ENCODE measurements at places on chromosomes 13 and 19.
A peak's percentile ranks its signal among the peaks of the same experiment; 100 is the strongest.

DNA sequence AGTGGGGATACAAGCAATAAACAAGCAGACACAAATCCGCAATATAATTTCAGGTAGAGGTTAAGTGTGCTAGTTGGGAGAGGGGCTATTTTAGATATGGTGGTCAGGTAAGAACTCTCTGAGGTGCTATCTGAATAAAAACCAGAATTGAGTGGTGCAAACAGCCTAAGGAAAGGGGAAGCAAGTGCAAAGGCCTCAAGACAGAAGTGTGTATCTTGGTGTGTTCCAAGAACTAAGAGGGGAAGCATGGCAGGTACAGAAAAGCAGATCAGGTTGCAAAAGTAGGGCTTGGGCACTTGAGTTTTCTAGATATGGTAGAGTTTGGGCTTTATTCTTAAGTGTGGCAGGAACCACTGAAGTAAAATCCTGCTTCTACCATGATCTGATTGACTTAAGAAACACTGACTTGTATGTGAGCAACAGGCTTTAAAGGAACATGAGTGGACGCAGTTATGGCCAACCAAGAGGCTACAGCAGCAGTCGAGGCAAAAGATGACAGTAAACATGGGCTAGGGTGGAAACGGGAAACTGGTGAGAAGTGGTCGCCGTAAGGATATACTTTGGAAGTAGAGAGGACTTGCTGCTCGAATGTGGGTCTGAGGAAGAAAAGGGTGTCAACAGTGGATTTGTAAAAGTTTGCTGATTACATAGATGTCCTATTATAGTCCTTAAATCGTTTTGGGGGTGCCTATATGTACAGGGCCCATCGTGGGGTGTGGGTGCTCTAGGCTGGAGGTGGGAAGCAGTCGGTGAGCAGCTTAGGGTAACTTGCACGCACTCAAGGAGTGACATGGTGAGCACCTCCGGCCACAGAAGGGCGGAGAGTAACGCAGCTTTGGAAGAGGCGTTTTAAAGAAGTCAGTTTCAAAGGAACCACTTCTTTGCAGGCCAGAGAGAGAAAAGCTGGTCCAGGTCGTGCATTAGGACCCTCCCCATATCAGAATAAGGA lies 677 bp downstream of the TGDS start:
- DNase-seq: no peak

DNA sequence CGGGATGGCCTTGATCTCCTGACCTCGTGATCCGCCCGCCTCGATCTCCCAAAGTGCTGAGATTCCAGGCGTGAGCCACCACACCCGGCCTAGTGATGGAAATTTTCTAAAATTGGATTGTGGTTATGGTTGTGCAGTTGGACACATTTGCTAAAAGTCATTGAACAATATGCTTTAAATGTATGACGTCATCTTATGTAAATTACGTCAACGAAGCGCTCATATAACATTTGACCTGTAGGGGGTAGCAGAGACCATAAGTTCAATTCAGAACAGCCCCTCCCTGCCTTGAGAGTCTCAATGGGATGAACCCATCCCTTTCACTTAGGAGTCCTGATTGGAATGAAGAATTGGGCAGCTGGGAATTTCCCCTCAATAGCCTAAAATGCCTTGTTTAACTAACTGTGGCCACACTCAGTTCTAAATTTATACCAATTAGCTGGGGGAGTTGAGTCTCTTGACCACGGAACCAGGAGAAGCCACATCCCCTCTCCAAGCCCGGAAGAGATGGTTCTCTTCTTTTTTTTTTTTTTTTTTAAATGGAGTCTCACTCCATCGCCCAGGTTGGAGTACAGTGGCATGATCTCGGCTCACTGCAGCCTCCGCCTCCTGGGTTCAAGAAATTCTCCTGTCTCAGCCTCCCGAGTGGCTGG lies 15.2 kb upstream of the TLE6 start:
- DNase-seq: peak; percentile 77

GRCh38 chr13:46556418-46556779 lies 3.4 kb downstream of the LRCH1 start:
- no peak for DNase-seq

DNA sequence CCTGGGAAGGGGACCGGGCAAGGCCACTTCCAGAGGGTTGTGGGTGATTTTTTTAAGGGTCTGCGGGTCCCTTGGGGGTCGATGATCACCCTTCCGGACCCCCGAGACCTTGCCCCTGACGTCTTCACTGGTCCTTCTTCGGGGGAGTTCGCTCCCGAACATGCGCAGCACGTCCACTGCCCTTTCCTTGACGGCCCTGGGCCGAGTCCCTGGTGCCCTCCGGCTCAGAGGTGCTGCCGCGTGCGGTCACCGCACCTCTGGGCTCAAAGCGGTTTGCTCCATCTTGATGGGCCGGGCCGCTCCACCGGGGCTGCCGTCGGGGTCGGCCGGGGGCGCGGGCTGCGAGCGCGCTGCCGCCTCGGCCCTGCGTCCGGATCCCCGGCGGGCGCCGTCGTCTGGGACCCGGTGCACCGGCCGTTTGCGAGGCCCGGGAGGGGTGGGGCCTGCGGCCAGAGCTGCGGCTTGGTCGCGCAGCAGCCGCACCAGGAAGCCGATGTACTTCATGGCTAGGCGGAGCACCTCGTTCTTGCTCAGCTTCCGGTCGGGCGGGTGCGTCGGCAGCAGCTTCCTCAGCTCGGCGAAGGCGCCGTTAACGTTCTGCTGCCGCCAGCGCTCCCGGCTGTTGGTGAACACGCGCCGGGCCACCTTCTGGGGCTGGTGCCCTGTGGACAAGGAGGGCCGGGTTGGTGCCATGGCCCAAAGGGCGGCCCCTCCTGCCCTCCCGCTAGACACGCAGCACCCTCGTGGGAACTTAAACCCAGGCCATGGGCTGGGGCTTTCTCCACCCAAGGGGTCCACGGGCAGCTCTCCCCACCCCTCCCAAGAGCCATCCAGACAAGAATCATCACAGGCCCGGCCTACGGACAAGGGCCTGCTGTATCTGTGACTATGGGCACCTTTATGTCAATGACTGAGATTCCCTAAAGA lies 3.3 kb downstream of the LYL1 start:
- DNase-seq: no peak

DNA sequence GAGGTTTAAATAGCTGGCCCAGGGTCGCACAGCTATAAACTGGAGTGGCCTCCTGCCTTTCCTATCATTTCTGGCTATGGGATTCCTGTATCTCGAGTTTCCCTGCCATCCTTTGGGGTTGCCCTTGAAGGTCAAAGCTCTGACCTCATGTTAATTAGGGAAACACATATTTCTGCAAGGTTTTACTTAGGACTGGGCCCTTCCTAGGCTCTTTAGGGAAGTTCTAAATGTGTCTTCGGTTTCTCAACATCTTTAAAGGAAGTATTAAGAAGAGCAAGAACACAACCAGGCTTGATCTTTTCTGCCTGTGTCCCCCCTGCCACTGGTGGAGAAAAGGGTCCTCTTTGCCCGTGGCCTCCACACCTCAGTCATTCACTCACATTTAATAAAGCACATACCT lies 10.8 kb downstream of the LCP1 start:
- no peak for DNase-seq

- DNase-seq: no peak
These were observed 1917.4 kb downstream of the OLFM4 start for GRCh38 chr13:54945973-54946372.

DNA sequence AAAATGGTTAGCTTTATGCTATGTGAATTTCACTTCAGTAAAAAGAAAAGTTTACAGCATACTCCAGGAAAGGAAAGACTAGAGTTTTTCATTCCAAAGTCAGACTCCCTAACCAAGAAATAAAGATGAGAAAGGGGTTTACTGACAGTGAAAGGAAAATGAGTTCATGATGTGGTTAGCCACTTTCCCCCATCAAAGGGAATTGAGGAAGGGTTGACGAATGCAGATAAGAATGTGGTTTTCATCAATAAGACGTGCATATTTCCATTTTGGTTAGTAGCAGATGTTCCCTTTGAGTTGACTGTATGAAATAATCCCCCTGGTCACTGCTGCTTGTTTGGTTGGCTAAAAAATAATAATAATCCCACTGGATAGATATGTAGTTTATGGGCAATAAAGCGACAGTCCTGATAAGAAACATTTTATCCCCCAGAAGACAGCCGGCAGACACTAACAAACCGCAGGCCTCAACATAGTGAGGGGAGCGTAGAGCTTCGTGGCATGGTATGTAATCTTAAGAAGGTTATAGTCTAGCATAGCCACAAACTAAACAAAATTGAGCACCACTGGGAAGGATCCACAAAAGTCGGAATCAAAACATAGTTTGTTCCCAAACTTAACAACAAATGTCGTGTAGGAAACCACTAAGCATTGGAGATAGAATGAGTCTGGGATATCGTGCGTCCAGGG lies 114.8 kb downstream of the COL4A2 start:
- DNase-seq: no peak

DNA sequence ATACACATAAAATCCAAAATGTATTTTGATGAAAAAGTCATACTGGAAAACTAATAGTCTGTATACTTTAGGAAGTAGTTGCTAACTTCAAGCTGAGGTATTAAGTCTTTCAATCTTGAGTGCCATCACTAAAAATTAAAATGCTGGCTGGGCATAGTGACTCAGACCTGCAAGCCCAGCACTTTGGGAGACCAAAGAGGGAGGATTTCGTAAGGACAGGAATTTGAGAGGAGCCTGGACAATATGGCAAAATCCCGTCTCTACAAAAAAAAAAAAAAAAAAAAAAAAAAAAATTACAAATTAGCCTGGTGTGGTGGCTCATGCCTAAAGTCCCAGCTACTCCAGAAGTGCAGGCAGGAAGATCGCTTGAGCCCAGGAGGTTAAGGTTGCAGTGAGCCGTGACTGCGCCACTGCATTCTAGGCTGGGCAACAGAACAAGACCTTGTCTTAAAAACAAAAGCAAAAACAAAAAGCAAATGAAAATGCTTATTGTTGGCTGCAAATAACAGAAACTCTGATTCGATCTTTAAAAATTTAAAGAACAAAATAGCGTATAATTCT lies 1994.2 kb upstream of the PCDH20 start:
- no peak for DNase-seq

DNA sequence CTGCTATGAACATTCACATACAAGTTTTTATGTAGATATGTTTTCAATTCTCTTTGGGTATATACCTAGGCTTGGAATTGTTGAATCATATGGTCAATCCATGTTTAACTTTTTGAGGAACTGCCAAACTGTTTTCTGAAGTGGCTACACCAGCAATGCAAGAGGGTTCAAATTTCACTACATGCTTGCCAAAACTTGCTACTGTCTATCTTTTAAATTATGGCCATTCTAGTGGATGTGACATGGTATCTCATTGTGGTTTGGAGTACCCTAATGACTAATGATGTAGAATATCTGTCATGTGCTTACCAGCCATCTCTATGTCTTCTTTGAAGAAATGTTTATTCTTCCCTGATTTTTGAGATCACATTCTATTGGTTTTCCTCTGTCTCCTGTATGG lies 860.3 kb downstream of the DIAPH3 start:
- no peak for DNase-seq

DNA sequence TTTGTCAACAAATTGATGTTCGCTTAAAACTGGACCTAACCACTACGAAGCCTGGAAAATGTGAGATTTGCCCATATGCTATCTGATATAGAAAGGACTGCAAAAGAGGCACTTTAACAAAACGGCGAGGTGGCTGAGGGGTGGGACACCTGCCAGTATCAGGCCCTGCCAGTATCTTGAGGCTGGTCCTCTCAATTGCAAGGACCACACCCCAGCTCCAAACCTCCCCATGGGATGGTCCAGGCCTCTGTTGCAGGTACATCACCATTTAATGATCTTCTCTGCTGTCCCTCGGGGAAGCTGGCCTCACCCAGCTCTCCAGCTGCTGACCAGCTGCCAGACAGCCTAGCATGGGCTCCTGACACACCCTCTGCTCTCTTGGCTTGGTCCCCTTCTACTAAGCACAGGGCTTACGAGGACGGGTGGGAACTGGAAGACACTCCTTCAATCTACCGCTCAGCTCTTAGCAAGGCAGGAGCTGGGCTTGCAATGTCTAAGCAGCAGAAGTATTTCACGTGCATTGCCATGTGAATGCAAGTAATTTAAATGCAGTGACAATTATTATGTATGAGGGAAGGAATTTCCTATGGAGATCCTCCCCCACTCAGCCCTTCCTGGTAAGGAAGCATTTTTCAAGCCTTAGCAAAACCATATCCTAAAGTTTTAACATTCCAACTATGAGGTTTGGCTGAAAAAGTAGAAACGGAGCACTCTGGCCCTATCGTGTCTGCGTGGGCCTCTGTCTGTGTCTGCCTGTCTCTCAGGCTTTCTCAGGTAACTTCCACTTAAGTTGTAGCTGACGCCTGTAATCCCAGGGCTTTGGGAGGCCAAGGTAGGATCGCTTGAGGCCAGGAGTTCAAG lies 63.9 kb downstream of the LATS2 start:
- no peak for DNase-seq

DNA sequence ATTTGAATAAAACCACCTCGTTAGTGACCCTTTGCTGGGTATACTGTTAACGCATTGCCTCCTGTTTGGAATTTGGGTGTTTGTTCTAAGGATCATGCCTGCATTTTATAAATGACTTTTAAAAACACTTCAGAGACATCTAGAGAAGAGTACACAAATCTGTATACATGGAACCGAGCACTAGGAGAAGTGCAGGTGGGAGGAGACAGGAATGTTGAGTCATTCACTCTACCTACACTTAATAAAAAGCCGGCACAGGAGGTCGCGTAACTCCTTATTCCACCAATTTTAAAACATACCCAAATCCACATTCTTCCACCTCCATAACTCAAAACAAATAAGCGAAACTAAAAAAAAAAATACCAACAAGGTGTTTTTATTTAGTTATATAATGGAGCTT lies 48.6 kb downstream of the FGF9 start:
- DNase-seq: no peak

DNA sequence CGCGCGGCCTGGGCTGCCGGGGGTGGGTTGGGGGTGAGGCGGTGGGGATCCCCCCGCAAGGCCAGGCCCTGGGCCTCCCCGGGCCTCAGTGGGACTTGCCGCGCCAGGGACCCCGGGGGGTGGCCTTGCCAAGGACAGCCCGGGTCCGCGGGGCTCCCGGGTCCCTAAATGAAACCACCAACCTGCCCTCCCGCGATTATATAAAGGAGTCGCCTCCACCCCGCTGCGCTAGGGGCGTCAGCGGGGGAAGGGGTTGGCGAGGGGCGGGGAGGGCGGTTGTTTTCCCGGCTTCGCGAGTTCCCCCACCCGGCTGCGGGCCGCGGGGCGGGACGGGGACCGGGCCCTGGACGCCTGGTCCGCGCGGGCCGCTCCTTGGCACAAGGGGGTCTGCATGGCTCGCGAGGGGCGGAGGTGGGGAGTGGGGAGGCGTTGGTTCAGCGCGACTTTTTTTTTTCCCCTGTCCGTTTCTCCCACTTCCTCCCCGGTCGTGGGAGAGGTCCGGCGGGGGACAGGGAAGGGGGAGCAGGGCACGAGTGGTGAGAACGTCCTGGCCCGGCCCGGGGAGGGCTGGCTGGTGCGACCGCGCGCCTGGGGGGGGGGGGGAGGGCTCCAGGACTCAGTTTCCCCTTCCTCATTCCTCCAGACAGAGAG lies 822 bp upstream of the ZBTB7A start:
- no peak for DNase-seq

DNA sequence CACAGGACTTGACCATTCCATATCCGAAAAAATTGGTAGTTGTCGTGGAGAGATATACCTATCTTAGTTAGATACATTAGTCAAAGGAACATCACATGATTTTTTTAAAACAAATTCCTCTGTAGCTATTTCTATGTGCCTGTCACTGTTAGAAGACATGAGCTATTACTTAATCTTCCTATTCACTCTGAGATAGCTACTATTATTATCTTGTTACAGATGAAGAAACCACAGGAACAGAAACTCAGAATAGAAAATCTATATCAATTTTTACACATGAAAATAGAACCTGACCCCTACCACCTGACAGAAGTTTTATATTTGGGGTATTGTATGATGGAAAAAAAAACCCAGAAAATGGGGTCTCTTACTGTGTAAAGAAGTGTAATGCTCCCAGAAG lies 68.9 kb upstream of the TDRD3 start:
- no peak for DNase-seq

Data from NCI-H2107 (cell line).